Activated CD4-positive, alpha-beta memory T cell treated with anti-CD3 and anti-CD28 coated beads for 36 hours (primary cell): ENCODE measurements at places on chromosomes 12 and 14. TPM values are rescaled to one million over a fixed set of nuclear protein-coding genes. Genes with fewer than 3 reads are reported as not detected.

- DNase-seq = no peak
- H3K4me1 ChIP-seq = no peaks in the 10 kb centered on the region
- H3K4me3 ChIP-seq = no peak overlapping the region
- peaks cover 18% of the 10 kb centered on the region for H3K27me3 ChIP-seq
- no peaks in the 10 kb centered on the region for H3K36me3 ChIP-seq
- no peak overlapping the region for H3K27ac ChIP-seq
Measured at GRCh38 chr12:58176296-58176869, 235.0 kb downstream of the ATP23 start.

GLIPR1L1 gene
- not detected for total RNA-seq

GRCh38 chr14:38420048-38420447 is 164.2 kb upstream of the CLEC14A start:
- H3K27ac ChIP-seq = no peak overlapping the region
- no peaks in the 10 kb centered on the region for H3K27me3 ChIP-seq
- no peak for DNase-seq

DNA sequence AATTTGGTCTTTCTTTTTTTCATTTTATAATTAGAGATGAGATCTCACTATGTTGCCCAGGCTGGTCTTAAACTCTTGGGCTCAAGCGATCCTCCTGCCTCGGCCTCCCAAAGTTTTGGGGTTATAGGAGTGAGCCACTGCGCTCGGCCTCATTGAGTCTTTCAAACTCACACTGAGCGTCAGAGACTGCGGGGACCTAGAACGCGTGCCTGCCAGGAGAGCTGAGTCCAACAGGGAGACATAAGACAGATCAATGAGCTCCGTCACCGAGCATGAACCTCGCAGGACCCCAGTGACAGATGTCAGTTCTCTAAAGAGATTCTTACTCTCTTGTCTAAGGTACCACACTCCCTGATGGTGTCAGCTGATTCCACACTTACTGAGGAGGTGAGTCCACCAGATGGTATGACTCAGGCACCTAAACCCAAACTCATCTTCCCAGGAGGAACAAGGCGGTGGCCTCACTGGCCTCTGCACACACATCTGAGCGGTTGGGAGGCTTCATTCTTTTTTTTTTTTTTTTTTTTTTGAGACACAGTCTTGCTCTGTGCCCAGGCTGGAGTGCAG is 58.9 kb downstream of the CCDC88C start:
- no peak overlapping the region for H3K4me3 ChIP-seq
- peaks cover 8% of the 10 kb centered on the region for H3K36me3 ChIP-seq
- no peak for DNase-seq

DNA sequence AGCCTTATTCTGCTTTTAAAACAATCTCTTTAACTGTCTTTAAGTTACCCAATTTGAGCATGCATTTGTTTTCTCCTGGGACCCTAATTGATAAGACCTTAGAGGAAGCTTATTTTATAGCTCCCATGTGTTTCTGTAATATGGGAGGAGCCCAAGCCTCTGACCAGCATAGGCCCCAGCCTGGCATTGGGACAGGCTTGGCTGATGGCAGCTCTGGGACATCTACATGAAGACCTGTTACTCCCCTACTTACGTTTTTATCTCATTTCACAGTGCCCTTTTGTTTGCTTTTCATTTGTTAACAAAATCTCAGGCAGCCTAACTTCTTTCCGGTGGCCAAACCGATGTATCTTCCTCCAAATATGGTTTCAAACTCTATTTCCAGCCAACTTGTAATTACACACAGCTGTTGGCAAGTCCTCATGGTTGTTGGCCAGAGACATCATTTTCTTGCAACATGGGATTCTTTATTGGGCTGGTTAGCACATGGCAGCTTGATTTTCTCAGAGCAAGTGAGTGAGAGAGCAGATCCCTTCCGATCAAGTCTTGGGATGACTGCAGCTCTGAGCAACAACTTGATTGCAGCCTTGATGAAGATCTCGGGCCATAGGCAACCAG is 1117.5 kb downstream of the AACS start:
- no peak for DNase-seq
- H3K4me3 ChIP-seq = no peak overlapping the region
- H3K27ac ChIP-seq = no peak overlapping the region
- H3K4me1 ChIP-seq = no peaks in the 10 kb centered on the region
- no peaks in the 10 kb centered on the region for H3K27me3 ChIP-seq

FOXA1 gene
- total RNA-seq = 0.12 TPM

GALNT8 gene
- total RNA-seq = 0.97 TPM

GRCh38 chr12:64992641-64993040 is 128.5 kb downstream of the WIF1 start:
- no peaks in the 10 kb centered on the region for H3K4me1 ChIP-seq
- H3K4me3 ChIP-seq = no peak overlapping the region
- DNase-seq = no peak
- H3K36me3 ChIP-seq = no peaks in the 10 kb centered on the region
- peaks cover 14% of the 10 kb centered on the region for H3K27me3 ChIP-seq

GRCh38 chr12:14416658-14417057 is 51.2 kb downstream of the ATF7IP start:
- peak overlapping the region; percentile 83 for H3K27ac ChIP-seq
- H3K4me3 ChIP-seq = peak overlapping the region; percentile 21
- peak; percentile 44 for DNase-seq
- H3K36me3 ChIP-seq = peaks cover 20% of the 10 kb centered on the region
- H3K27me3 ChIP-seq = no peaks in the 10 kb centered on the region

DNA sequence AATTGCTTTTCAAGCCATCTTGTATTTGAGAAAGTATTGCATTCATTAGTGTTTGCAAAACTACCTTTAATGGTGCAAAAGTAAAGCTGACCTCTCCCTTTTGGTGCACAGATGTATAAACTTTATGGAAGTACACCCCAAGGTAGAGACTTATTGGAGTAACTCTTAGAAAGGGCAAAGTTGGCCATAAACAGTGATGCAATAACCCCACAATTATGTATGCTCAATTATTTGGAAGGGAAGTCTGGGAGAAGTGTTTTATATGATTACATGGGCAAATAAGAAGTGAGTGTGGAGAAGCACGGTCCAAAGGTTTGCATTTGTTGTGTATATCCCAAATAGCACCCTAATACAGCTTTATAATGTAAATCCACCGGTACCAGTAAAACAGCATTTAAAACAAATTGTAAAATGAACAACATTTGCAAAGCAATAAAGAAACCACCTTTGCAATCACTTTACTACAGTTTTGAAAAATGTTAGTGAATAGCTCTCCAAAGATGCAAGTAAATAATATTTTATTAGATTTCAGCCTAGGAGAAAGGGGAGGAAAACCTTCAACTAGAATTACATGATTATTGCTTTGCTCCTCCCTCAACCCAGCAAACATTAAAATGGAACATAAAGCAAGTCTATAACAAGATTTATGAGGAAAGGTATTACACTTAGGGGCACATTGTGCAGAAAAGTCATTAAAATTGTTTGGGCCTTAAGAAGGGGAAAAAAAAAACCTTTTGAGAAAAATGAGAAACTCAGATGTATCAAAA is 70.5 kb downstream of the HMGA2 start:
- H3K27ac ChIP-seq = no peak overlapping the region
- H3K4me1 ChIP-seq = no peaks in the 10 kb centered on the region
- H3K36me3 ChIP-seq = no peaks in the 10 kb centered on the region

TAS2R30 gene
- 0.95 TPM for total RNA-seq

DNA sequence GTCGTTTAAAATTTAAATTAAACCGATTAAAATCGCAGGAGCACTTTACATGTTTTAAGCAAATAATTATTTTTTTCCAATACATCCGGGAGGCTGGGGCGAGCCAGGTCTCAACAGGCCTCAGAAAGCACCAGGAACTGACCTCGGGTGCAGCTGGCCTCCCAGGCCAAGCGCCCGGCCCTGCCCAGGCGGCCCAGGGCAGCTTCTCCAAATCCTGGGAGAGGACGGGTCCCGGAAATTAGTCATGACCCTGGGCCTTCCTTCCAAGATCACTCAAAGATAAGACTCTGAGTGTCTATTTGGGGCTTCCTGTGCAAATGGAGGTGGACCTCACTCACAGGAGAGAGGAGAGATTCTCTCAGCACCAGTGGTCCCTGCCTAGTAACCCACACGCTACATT is 177.1 kb downstream of the BCL11B start:
- peaks cover 3% of the 10 kb centered on the region for H3K36me3 ChIP-seq
- no peak overlapping the region for H3K27ac ChIP-seq
- DNase-seq = no peak
- H3K27me3 ChIP-seq = no peaks in the 10 kb centered on the region
- H3K4me3 ChIP-seq = no peak overlapping the region

DNA sequence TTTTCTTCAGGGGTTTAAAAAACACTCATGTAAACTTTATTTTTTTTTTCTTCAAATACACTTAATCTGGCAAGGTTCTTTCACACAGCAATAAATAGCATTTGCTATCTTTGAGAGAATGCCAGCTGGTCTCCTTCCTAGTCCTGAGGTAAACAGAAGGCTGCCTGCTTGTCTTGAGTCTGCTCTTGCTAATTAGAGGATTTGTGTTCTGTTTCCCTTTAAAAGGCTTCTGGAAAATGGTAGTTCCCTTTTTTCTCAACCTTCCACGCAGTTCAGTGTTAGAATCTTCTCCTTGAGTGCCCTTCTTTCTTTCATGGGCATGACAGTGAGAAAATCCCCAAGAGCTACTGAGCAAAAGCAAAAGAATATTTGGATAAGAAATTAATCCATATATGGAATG is 92.3 kb upstream of the DCN start:
- no peak overlapping the region for H3K4me3 ChIP-seq
- no peaks in the 10 kb centered on the region for H3K36me3 ChIP-seq
- no peaks in the 10 kb centered on the region for H3K4me1 ChIP-seq

DNA sequence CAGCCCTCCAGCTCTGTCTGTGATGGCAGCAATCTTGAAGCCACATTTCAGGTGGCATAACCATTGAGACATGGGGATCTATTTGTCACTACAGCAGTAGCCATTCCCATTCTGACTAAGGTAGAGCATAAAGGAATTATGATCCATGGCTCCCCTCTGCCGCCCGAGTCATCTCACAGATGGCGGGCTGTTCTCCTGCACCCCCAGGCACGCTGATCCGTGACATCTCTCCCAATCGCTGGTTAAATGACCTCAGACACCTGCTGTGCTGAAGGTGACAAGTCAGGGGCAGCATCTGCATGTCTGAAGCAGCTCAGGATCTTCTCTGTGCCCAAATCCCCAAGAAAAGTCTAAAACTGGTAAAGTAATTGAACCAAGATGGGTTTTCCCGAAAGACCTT is 124.3 kb downstream of the ZFP36L1 start:
- peaks cover 30% of the 10 kb centered on the region for H3K4me1 ChIP-seq
- H3K36me3 ChIP-seq = no peaks in the 10 kb centered on the region
- H3K4me3 ChIP-seq = no peak overlapping the region
- H3K27ac ChIP-seq = no peak overlapping the region
- DNase-seq = no peak

TPH2 gene
- not detected for total RNA-seq

DNA sequence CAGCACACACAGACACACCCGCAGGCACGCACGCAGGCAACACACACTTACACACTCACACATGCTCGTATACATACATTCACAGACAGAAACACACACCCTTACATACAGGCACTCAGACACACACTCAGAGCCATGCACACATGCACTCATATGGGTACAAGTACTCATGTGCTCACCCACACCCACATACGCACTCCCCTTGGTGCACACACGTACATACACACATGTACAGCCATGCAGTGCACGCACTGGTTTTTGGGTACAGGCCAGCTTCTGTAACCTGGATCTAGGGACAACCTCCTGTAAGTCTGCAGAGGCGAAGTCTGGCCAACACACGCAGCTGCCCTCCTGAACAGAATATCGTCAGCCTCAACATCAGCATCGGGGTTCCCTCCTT is 221.3 kb upstream of the RTL1 start:
- no peak for DNase-seq
- H3K4me3 ChIP-seq = no peak overlapping the region
- peaks cover 12% of the 10 kb centered on the region for H3K4me1 ChIP-seq
- H3K27ac ChIP-seq = no peak overlapping the region
- H3K36me3 ChIP-seq = no peaks in the 10 kb centered on the region

GYS2 gene
- total RNA-seq = not detected

DNA sequence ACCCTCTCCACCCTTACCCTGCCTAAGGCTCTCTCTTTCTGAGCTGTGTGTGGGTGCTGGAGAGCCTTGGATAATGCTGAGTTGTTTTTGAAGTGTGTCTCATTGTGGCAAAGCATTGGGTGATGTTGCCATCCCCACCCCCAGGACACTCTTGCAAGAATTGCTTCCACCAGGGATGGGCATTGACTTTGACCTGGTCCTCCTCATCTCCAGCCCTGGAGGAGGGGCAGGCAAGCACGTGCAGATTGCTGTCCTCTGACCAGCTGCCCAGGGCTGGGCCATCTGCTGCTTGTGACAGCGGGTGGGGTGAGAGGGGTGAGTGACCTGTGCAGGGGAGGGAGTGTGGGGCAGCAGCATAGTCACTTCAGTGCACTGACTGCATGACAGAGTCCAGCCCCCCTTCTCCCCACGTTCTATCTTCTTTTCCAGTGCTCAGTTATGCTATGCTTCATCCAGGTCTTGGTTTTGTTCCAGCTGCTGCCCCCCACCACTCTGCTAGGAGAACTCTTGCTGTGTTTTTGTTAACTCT is 26.2 kb downstream of the SUSD6 start:
- peak; percentile 58 for DNase-seq
- peaks cover 92% of the 10 kb centered on the region for H3K4me1 ChIP-seq
- no peaks in the 10 kb centered on the region for H3K27me3 ChIP-seq

GRCh38 chr12:13103391-13104033 is at the start of gene GSG1:
TSS of gene GSG1 (minus strand) at chr12:13103667. CDS start at chr12:13103512, 155 bp downstream.
- H3K4me3 ChIP-seq = peak within 1 kb of the TSS; percentile 61
- no peaks in the 10 kb centered on the region for H3K27me3 ChIP-seq
- H3K36me3 ChIP-seq = peaks cover 4% of the 10 kb centered on the region
- H3K27ac ChIP-seq = peak within 1 kb of the TSS; percentile 49
- peak; percentile 75 for DNase-seq

DDX54 gene
- 109 TPM for total RNA-seq

DNA sequence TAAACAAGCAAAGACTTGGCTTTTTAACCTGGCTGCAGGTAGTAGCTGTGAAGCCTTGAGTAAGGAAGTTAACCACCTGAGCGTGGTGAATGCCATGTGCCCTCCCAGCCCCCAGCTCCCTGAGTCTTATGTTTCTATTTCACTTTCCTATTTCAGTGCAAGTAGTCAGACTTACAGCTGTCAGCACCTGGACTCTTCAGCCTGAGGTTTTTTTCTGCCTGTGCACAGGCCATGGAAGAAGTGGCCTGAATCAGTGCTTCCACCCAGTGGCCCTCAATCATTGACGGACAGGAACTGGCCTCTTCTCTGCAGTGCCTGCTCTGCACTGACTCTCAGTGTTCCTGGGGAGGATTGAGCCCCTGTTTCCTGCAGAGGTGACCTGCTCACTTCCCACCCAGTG is 796.4 kb downstream of the MED13L start:
- no peaks in the 10 kb centered on the region for H3K27me3 ChIP-seq
- H3K27ac ChIP-seq = no peak overlapping the region
- H3K4me3 ChIP-seq = no peak overlapping the region
